ENCODE measurements at places on chromosomes 4 and X.

DNA sequence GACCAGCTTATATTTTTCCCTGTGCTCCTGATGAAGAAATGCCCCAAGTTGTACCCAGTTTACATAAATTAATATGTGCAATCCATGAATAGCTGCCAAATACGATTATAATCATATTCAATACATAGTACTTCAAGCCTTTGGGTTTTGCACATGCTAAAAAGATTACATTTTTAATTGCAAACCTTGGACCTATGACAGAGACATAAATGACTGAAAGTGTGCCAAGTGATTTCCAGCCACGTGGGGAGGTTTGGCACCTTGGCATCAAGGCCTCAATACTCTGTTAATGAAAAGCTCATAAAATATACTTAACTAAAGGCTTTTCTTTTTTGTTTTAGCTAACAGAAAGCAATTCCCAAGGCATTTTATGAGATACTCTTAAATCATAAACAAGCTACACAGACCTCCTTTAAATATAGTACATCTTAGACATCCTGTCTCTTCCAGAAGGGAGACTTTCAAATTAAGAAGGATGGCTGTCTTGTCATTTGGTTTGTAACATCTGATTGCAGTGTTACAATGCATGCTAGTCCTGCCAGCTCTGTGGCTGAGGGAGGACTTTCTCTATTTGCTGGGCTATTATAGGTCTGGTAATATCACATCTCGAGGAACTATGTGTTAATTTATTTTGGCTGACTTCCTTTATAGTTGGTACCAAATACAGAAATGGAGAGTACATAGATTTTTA, 404.1 kb downstream of the AFF2 start:
- no peak for DNase-seq

- no peak for DNase-seq
Observed at GRCh38 chr4:187175197-187175596, 451.5 kb upstream of the FAT1 start.

DNA sequence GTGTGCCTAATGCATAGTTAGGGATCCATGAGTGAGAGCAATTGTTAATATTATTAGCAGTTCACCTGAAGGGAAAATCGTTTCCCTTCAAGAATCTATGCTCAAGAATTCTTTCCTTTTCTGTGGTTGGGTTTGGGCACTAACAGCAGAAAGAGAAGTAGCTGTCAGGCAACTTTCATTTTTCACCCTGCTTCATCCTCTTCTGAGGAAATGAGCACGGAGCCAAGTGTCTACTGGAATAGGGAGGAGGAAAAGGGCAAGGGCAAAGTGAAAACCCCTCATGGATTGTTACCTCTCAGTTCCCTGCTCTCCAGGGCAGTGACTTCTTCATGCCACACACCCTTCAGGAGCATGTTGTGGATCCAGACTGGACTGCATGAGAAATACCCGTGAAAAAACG, 2.6 kb upstream of the HPGDS start:
- DNase-seq, result no peak

DNA sequence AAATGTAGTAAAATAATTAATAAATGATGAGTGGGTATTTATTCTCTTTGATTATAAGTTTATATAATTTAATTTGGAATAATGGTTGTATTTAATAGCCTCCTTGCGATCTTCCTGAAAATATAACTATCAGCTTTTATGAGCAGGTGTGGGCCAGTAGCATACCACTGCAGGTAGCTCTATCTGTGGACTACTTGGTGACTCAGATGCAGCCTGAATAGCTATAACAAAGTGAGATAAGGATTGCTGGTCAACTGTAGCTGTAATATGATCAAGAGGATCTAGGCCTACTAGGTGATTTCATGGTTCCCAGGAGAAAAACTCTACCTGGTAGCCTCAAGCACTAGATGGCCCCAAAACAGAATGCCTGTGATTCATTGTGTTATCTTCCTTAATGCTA, 47.1 kb upstream of the BMP15 start:
- no peak for DNase-seq

- no peak for DNase-seq
Observed at GRCh38 chrX:22999696-23000223, at the start of gene DDX53. Gene DDX53 (plus strand): TSS chrX:22999960. CDS start chrX:23000058, 98 bp downstream.

- DNase-seq, result peak; percentile 65
Observed at GRCh38 chrX:45070116-45071007, 130.3 kb downstream of the DIPK2B start.

- DNase-seq, result no peak
Observed at GRCh38 chrX:40260146-40260747, 162.5 kb upstream of the BCOR start.

DNA sequence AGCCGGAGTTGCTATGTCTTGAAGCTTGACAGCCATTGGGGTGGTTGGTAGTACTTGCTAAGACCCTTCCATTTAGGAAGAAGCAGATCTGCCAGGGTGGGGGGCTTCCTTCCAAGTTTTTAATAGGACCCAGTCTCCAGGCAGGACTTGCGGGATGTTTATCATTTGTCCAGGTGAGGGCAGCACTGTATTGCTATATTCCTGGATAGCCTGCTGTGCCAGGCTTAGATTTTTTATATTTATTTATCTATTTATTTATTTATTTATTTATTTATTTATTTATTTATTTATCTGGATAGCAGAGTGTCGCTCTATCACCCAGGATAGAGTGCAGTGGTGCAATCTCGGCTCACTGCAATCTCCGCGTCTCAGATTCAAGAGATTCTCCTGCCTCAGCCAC, 87.4 kb upstream of the CT45A1 start:
- no peak for DNase-seq

- peak; percentile 21 for DNase-seq
Observed at GRCh38 chr4:81472281-81473182, 825 bp upstream of the RASGEF1B start.

DNA sequence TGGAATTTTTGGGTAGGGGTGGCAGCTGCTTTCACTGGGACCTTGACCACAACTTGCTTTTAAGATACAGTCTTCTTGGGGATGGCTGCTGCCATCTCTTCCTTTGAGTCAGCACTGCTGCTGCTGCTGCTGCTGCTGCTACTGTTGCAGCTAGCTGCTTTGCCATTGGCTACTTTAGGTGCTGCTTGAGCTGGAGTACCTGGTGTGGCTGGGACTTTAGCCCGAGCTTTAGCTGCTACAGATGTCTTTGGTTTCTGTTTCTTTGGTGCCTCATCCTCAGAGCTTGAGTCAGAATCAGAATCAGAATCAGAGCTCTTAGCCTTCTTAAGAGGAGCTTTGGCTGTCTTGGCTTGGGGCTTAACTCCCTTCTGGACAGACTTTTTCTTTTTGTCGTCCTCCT, 52.2 kb downstream of the FAM9B start:
- DNase-seq, result no peak
